B cell (primary cell): ENCODE measurements at places on chromosomes 4 and X. TPM values are rescaled to one million over a fixed set of nuclear protein-coding genes. Genes with fewer than 3 reads are reported as not detected.

FAM133A gene
- not detected in 2 replicates for total RNA-seq

SPANXD gene
- not detected in 2 replicates for total RNA-seq

TRIML2 gene
- total RNA-seq = not detected in 2 replicates

SUPT20HL1 gene
- total RNA-seq = not detected in 2 replicates

DNA sequence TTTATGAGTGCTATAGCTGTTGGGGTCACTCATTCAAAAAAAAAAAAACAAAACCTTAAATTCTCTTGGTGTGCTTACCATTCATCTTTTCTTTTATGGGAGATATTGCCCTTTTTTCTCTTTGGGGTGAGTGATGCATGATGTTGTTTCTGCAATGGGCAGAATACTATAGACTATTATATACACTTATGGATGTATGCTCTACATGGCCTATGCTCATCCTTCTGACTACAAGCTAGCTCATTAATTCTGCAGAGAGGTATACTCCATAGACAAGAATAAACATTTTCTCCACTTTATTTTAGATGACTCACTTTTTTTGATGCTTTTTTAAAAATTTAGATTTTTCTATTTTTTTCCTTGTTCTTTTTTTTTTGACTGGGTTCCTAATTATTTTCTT is 160.3 kb upstream of the ANK2 start:
- no peaks in the 10 kb centered on the region for H3K4me1 ChIP-seq
- H3K36me3 ChIP-seq = no peaks in the 10 kb centered on the region
- no peak overlapping the region for H3K4me3 ChIP-seq
- no peaks in the 10 kb centered on the region for H3K27me3 ChIP-seq
- H3K27ac ChIP-seq = no peak overlapping the region

DNA sequence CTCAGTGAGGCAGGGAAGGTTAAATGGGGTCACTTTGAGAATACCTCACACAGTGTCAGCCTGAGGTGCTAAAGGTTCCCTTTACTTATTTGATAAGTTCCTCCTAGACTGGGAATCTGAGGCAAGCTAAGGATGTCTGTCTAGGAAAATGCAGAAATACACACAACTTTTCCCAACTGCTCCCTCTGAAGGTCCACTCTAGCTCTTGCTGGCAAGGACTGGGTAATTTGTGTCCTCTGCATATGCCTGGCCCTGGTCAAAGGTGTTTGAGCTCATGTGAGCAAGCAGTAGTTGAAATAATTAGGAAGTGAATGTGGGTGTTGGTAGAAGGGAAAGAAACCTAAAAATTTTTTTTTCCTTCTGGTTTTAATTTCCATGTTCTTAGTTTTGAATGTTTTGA is 21.3 kb downstream of the TXLNG start:
- H3K4me3 ChIP-seq = no peak overlapping the region
- H3K4me1 ChIP-seq = peaks cover 6% of the 10 kb centered on the region
- H3K27ac ChIP-seq = no peak overlapping the region
- no peaks in the 10 kb centered on the region for H3K27me3 ChIP-seq
- DNase-seq = no peak

- H3K4me3 ChIP-seq = no peak overlapping the region
- no peaks in the 10 kb centered on the region for H3K36me3 ChIP-seq
- no peaks in the 10 kb centered on the region for H3K4me1 ChIP-seq
- H3K27me3 ChIP-seq = no peaks in the 10 kb centered on the region
- H3K27ac ChIP-seq = no peak overlapping the region
Measured at GRCh38 chrX:49746306-49746705, 50.5 kb upstream of the PAGE1 start.

DNA sequence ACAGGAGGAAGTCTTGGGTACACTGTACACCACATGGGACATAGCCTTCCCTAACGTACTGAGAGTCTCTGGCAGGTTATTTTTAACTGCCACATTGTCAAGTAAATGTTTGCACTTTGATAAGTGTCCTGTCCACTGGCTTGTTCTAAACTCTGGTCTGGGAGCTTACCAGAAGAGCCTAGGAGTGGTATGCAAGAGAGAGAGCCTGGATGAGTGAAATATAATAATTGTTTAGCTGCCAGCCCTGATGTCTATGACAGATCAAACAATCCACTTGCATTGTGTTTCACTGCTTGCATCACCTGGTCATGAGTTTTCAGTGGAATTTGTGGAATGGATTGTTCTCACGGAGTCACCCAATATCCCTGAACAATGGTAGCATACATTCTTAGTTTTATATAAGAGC is 91.6 kb downstream of the SHROOM3 start:
- H3K4me3 ChIP-seq = no peak overlapping the region
- H3K27me3 ChIP-seq = no peaks in the 10 kb centered on the region

CXCL11 gene
- not detected in 2 replicates for total RNA-seq

BEX2 gene
- total RNA-seq = 15.9 and 17.9 TPM in 2 replicates

DNA sequence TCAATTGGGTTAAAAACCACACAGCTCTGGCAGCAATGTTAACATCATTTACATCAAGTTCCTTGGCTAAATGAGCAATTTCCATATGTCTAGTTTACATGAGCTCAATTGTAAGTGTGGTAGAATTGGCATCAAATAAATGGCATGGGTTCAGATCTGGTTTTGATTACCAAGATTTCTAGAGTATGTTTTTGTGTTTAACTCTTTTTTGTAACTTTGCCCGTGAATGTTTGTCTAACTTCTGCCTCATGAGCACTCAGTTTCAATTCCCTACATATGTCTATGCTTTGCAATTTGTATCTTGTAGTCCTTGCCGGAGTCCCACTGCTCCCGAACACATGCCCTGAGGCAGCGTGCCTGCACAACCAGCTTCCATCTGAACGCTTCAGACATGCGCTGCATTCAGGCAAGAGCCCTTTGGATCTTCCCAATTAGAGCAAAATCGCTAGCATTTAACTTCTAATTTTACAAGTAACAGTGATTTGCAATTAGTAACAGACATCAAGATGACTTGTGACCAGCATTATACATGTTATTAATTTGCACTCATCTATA is 644.4 kb downstream of the TRIML1 start:
- H3K4me1 ChIP-seq = no peaks in the 10 kb centered on the region
- H3K36me3 ChIP-seq = no peaks in the 10 kb centered on the region
- DNase-seq = no peak
- H3K27ac ChIP-seq = no peak overlapping the region

P2RY8 gene
- total RNA-seq = 140 and 142 TPM in 2 replicates

DNA sequence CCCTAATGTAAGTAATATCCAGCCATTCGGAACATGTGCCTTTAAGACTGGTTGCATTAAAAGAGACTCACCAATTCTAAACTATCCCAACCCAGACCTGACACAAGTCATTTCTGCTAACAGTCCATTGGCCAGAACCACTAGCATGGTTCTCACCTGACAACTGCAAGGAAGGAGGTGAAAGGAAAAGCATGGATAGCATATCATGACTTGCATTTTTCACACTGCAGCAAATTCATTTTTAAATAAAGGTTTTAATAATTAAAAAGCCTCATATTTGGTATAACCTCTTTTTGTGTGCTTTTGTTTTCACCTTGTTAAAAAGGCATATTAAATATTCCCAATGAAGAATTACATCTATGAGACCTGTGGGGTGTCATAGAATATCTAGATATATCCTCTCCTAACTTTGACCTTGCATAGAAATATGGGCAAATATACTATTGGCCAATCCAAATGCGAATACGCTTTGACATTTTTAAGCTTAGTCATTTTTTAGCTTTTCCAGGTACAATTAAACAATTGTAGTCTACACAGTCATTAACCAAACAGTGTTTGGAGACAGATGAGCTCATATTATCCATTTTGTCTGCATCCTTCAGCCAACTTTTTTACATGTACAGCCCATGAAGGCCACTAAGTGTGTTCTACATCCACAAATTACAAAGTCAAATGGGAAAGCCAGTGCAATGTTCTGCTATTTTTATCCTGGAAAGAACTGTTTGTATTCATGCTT is 295.3 kb downstream of the PDGFC start:
- H3K27me3 ChIP-seq = no peaks in the 10 kb centered on the region
- H3K4me1 ChIP-seq = no peaks in the 10 kb centered on the region
- H3K27ac ChIP-seq = no peak overlapping the region
- no peak overlapping the region for H3K4me3 ChIP-seq
- no peaks in the 10 kb centered on the region for H3K36me3 ChIP-seq
- DNase-seq = no peak

DNA sequence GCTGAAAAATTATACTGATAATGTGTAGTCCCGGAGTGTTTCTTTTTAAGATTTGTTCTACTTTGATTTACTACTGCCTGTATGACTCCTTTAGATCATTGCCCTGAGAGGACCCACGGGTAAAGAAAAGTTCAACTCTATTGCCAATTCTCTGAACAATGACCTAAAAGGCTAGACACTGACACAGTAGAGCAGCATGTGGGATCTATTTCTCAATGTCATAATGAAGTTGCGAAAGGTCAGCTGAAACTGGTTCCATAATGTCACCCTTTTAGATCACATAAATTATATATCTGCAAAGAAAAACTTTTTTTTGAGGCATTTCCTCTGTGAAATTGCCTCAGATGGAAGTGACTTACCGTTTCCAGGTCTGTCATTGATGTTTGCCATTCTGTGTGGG is 67.4 kb downstream of the GLRB start:
- H3K27me3 ChIP-seq = no peaks in the 10 kb centered on the region
- no peaks in the 10 kb centered on the region for H3K36me3 ChIP-seq

GAGE13 gene
- total RNA-seq = not detected in 2 replicates

PNCK gene
- total RNA-seq = 0.99 TPM in 1 of 2 replicates, not detected in the other

SCRG1 gene
- not detected in 2 replicates for total RNA-seq

DNA sequence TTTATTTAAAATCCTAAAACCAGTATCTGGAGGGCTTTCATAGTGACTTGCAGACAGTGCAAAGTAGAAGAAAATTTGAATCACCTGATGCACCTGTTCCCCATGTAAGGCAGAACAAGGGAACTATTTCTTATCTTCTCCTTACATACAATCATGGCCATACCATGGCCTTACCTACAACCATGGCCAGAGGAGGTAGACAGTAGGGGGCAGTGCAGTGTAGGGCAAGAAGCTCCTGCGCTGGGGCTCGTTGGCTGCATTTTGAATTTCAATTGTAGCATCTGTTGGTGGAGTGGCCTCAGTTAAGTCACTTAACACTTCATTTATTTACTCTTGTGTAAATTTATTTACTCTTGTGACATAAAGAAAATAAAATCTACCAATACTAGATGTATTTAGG is 33.0 kb downstream of the GALNTL6 start:
- peak; percentile 6 for DNase-seq
- no peak overlapping the region for H3K27ac ChIP-seq
- no peaks in the 10 kb centered on the region for H3K4me1 ChIP-seq

- H3K4me3 ChIP-seq = no peak overlapping the region
- no peaks in the 10 kb centered on the region for H3K4me1 ChIP-seq
- no peak for DNase-seq
Measured at GRCh38 chrX:8484360-8484949, 19.8 kb downstream of the VCX3B start.

KIT gene
- not detected in 2 replicates for total RNA-seq

STX18 gene
- 30.0 and 33.6 TPM in 2 replicates for total RNA-seq

DNA sequence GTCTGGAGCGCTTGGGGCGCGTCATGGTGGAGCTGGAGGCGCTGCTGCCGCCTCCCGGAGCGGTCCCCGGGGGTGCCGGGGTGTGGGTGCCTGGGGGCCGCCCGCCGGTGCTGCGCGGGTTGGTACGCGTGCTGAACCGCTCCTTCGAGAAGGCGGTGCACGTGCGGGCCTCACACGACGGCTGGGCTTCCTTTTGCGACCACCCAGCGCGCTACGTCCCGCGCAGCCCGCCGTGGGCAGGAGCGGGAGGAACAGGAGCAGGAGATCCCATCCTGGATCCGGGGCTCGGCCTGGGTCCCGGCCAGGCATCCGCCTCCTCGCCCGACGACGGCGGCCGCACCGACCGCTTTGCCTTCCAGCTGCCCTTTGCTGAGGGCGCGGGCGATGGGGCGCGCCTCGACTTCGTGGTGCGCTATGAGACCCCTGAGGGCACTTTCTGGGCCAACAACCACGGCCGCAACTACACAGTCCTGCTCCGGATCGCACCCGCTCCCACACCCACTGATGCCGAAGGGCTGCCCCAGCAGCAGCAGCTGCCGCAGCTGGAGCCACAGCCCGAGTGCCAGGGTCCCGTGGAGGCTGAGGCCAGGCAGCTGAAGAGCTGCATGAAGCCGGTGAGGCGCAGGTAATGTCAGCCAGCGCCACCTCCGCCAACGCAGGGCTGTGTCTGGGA is 792 bp downstream of the PPP1R3F start:
- H3K36me3 ChIP-seq = no peaks in the 10 kb centered on the region
- DNase-seq = peak; percentile 25
- peak overlapping the region; percentile 53 for H3K4me3 ChIP-seq

AFP gene
- not detected in 2 replicates for total RNA-seq

DNA sequence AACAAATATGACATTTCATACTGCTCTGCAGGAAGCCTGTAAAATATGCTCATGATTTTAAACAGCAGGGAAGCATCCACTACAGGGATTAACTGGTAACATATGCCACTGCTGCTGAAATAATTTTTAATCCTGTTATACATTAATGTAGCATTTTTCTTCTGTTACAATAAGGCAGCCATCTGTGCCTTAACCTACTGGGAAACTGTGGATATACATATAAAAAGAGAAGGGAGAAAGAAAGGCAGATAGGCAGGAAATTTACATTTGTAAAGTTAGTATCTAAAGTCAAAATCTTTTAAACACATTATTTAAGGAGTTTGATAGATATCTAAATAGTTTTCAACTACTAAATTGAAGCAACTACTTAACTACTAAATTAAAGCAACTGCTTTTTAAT is 514.6 kb upstream of the KLHL4 start:
- DNase-seq = no peak
- H3K27me3 ChIP-seq = no peaks in the 10 kb centered on the region
- no peak overlapping the region for H3K27ac ChIP-seq
- no peaks in the 10 kb centered on the region for H3K36me3 ChIP-seq
